ENCODE measurements at places on chromosomes 1 and 21. TPM values are rescaled to one million over a fixed set of nuclear protein-coding genes. Genes with fewer than 3 reads are reported as not detected.
A peak's percentile ranks its signal among the peaks of the same experiment; 100 is the strongest.

The COL16A1 gene
- 0.54 TPM for total RNA-seq

The MSH4 gene
- 0.16 TPM for total RNA-seq

The LCE2B gene
- not detected for total RNA-seq

The ZSWIM5 gene
- total RNA-seq: 0.07 TPM

The BRDT gene
- not detected for total RNA-seq

The WNT9A gene
- total RNA-seq: 0.04 TPM

The DIRAS3 gene
- 31.6 TPM for total RNA-seq

GRCh38 chr1:184990204-184990603, 15.9 kb upstream of the NIBAN1 start:
- no peak overlapping the region for H3K27ac ChIP-seq
- H3K36me3 ChIP-seq: no peaks in the 10 kb centered on the region
- DNase-seq: no peak
- H3K4me1 ChIP-seq: no peaks in the 10 kb centered on the region

DNA sequence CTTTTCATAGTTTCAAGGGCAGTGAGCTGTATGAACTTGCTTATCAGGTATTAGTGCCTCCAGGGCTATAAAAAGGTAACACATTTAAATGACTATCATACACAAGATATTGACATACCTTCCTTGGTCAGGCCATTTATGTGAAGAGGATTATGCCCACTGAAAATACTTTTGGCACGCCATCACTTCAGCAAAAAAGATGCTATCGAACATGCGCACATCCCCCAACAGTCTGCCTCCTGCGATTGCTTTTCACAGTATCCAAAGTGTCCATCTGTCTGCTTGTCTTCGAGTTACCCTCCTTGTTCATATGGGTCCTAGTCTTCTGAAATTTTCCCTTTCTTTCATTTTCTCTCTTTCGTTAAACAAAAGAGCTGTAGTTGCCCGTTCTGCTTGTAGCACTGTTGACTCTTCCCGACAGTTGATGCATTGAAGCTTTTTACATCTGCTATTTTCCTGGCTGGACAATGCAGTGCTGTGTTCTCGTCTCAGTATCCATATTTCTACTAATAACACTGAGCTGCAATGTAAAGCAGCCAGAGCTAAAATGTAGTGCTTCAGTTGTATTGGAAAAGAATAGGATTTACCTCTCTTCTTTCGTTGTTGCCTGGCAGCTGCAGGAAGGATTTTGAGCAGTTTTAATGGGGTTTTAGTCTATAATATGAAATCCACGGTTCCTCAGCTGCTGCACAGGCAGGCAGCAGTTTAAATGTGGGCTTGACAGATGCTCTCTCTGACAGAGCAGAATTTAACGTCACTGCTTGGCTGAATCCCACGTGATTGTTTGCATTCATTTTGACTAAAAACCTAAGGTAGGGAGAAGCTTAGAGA, at the start of gene B3GALT2:
Gene B3GALT2, minus strand, starts transcription at position 713 of the 831 bp plus-strand sequence. CDS start 5,051 bp downstream, outside the sequence.
- H3K4me3 ChIP-seq: no peak within 1 kb of the TSS
- H3K4me1 ChIP-seq: no peaks in the 10 kb centered on the region
- no peak for DNase-seq
- H3K36me3 ChIP-seq: peaks cover 3% of the 10 kb centered on the region

GRCh38 chr1:24632832-24633175, 10.3 kb upstream of the SRRM1 start:
- H3K4me1 ChIP-seq: no peaks in the 10 kb centered on the region
- no peak overlapping the region for H3K27ac ChIP-seq
- peaks cover 36% of the 10 kb centered on the region for H3K27me3 ChIP-seq
- H3K36me3 ChIP-seq: no peaks in the 10 kb centered on the region
- DNase-seq: no peak

DNA sequence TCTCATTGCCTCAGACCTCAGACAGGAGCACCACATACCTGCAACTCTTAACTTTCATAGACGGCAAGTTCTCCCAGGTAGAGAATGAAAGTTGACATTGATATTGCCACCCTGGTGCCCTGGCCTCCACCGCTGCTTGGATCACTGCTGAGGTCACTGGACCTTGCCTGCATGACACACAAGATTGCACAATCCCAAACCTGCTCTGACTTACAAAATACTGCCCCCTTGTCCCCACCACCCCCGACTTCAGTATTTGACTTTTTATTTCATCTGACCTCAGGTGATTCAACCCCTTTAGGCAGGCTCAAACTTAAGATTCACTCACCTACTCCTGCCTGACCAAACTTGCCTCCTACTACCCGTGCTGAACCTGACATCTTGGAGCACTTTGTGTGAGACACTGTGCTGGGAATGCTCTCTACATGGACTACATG, 43.1 kb upstream of the S1PR1 start:
- no peak overlapping the region for H3K4me3 ChIP-seq
- no peaks in the 10 kb centered on the region for H3K4me1 ChIP-seq
- no peak overlapping the region for H3K27ac ChIP-seq
- no peaks in the 10 kb centered on the region for H3K27me3 ChIP-seq

- H3K27me3 ChIP-seq: no peaks in the 10 kb centered on the region
- no peak overlapping the region for H3K27ac ChIP-seq
- no peak for DNase-seq
- H3K36me3 ChIP-seq: no peaks in the 10 kb centered on the region
- no peak overlapping the region for H3K4me3 ChIP-seq
- H3K4me1 ChIP-seq: peaks cover 13% of the 10 kb centered on the region
Observed at GRCh38 chr1:92445865-92446264, 40.9 kb downstream of the GFI1 start.

DNA sequence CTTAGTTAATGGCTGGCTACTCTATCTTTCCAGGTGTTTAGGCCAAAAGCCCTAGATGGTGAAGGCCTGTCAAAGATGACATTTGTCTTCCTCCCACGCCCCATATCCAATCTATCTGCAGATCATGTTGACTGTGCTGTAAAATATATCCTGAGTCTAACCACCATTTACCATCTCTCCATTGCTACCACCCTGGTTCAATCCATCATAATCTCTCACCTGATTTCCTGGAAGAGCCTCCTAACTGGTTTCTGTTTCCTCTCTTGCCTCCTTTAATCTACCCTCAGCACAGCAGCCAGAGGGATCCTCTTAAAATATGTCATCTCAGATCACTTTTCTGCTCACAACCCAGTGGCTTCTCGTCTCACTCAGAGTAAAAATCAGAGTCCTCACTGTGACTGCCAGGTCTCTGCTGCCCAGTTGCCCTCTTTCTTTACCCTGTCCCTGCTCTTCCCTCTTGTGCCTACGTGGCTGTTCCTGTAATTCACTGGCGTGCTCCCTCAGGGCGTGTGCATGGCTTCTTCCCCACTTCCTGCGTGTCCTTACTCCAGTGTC, 17.8 kb downstream of the TMEM50A start:
- DNase-seq: peak; percentile 28
- H3K27ac ChIP-seq: peak overlapping the region; percentile 46
- H3K27me3 ChIP-seq: no peaks in the 10 kb centered on the region

- H3K27me3 ChIP-seq: no peaks in the 10 kb centered on the region
- no peak overlapping the region for H3K27ac ChIP-seq
- H3K4me1 ChIP-seq: no peaks in the 10 kb centered on the region
- no peak for DNase-seq
- H3K4me3 ChIP-seq: no peak overlapping the region
Observed at GRCh38 chr1:197618061-197618460, 157.2 kb downstream of the DENND1B start.

GRCh38 chr1:246954126-246954525, 22.4 kb upstream of the AHCTF1 start:
- no peaks in the 10 kb centered on the region for H3K4me1 ChIP-seq
- H3K27ac ChIP-seq: no peak overlapping the region
- peaks cover 6% of the 10 kb centered on the region for H3K36me3 ChIP-seq
- H3K4me3 ChIP-seq: no peak overlapping the region
- no peaks in the 10 kb centered on the region for H3K27me3 ChIP-seq

DNA sequence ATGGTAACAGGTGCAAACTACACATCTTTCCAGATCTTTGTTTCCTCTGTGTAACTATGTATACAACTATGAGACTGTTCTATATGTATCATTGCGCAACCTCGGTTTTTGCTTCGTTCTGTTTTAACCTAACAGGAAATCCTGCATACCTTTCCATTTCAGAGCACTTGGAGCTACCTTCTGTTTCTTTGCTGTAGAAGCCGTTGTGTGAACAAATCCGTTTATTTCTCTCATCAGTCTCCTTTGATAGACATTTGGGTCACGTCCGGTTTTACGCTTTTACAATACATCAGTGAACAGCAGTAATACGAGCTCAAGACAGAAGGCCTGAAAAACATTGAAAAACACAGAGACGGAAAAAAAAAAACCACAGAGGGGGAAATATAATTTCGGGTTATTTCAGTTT, 10.5 kb downstream of the ATP5IF1 start:
- DNase-seq: no peak
- no peaks in the 10 kb centered on the region for H3K27me3 ChIP-seq
- H3K36me3 ChIP-seq: no peaks in the 10 kb centered on the region

DNA sequence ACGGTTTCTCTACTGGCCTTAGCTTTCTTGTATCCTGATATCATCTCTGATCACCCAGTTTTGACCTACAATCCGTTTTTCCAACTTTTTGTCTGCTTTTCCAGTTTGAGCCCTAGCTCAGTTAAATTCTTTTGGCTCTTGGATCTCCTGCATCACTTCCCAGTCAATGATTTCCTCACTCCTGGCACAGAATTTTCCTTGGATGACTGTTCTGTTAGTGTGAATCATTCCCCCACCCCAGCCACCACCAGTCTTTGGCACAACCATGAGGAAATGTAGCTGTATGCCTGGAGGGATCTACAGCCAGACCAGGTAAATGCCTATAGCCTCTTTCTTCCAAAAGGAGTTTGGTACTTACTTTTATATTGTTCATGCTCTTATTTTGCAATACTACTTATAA, 187.2 kb upstream of the PTGFR start:
- no peaks in the 10 kb centered on the region for H3K27me3 ChIP-seq
- H3K4me1 ChIP-seq: no peaks in the 10 kb centered on the region
- H3K27ac ChIP-seq: no peak overlapping the region

DNA sequence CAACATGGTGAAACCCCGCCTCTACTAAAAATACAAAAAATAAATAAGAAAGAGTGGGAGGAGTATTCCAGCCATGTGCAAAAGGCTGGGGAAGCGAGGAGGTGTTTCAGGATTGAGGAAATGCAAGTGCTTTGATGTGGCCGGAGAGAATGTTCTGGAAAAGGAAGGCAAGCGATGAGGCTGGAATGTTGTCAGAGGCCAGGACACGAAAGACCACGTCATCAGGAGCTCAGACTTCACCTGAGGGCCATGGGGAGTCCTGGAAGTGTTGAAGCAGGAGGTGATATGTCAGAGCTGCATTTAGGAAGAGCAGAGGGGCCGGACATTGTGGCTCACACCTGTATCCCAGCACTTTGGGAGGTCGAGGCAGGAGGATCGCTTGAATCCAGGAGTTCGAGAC, 10.9 kb upstream of the THEMIS2 start:
- peaks cover 22% of the 10 kb centered on the region for H3K4me1 ChIP-seq
- H3K27me3 ChIP-seq: no peaks in the 10 kb centered on the region
- no peak for DNase-seq
- H3K4me3 ChIP-seq: no peak overlapping the region
- no peak overlapping the region for H3K27ac ChIP-seq

- H3K4me3 ChIP-seq: no peak overlapping the region
- peaks cover 5% of the 10 kb centered on the region for H3K36me3 ChIP-seq
- no peaks in the 10 kb centered on the region for H3K27me3 ChIP-seq
- H3K27ac ChIP-seq: no peak overlapping the region
Observed at GRCh38 chr1:24822887-24823286, 77.6 kb downstream of the CLIC4 start.

DNA sequence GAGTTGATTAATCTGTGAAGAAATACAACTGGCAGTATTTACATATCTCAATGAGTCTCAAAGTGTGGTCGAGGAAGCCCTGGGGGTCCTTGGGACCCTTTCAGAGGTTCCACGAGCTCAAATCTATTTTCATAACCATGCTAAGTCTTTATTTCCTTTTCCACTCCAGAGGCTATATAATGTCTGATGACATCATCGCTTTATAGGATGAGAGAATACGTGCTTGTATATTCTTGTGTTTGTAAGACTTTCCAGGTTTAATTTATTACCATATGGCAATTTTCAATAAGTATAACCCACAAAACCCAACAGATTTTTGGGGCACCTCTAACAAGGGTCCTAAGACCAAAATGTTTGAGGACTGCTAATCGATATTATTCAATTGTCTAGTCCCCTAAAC, 1.4 kb upstream of the SLC19A2 start:
- peak overlapping the region; percentile 79 for H3K4me3 ChIP-seq
- peaks cover 23% of the 10 kb centered on the region for H3K4me1 ChIP-seq
- H3K27me3 ChIP-seq: no peaks in the 10 kb centered on the region
- H3K27ac ChIP-seq: peak overlapping the region; percentile 89

DNA sequence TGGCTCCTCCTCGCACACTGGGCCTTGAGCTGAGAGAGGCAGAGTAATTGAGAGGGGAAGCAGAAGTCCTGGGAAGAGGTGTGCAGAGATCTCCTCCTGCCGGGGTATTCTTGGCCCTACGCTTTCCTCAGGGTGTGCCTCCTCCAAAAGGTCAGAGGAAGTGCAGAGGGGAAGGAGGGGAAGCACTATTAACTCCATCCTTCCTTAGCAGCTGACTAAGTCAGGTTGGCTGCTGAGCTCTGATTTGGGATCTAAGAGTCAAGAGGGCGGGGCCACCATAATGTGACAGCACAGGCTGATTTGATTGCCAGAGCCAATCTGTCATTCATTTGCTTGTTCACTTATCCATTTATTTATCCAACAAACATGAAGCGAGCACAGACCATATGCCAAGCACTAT, 12.3 kb downstream of the ATP2B4 start:
- no peak overlapping the region for H3K27ac ChIP-seq
- H3K4me1 ChIP-seq: peaks cover 11% of the 10 kb centered on the region
- H3K27me3 ChIP-seq: no peaks in the 10 kb centered on the region
- no peak overlapping the region for H3K4me3 ChIP-seq
- no peaks in the 10 kb centered on the region for H3K36me3 ChIP-seq
- DNase-seq: no peak
